ENCODE measurements at places on chromosomes 7 and 10.

DNA sequence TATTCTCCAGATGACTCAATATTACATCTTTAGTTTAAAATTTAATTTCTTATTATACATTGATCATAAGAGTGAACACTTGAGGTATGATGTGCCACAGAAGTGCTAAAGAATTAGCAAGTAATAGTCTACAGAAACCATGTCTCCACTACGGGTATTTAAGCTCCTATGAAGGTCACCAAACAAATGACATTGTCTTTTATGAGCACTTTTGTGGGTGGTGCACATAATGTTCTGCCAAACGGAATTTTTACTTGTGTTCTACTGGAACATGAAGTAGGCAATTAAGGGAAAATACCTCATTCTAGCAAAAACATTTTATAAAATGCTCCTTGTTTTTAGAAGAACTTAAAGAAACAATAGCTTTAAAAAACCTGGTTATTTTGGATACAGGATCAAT is 27.4 kb upstream of the CUBN start:
- no peaks in the 10 kb centered on the region for H3K27me3 ChIP-seq
- H3K4me1 ChIP-seq = 0 out of 3 replicates have a peak, but pooled peaks cover 5% of the 10 kb centered on the region
- DNase-seq = no peak
- no peak overlapping the region for H3K4me3 ChIP-seq
- no peaks in the 10 kb centered on the region for H3K36me3 ChIP-seq

- no peak overlapping the region for H3K27ac ChIP-seq
- H3K36me3 ChIP-seq = no peaks in the 10 kb centered on the region
- no peak for DNase-seq
- H3K27me3 ChIP-seq = peaks cover 94% of the 10 kb centered on the region
- no peaks in the 10 kb centered on the region for H3K4me1 ChIP-seq
- H3K4me3 ChIP-seq = no peak overlapping the region
Measured at GRCh38 chr7:159098811-159099655, 45.6 kb downstream of the VIPR2 start.

GRCh38 chr7:30411897-30412296 is 66.7 kb downstream of the NOD1 start:
- H3K27me3 ChIP-seq = no peaks in the 10 kb centered on the region
- H3K36me3 ChIP-seq = no peaks in the 10 kb centered on the region
- H3K27ac ChIP-seq = no peak overlapping the region

DNA sequence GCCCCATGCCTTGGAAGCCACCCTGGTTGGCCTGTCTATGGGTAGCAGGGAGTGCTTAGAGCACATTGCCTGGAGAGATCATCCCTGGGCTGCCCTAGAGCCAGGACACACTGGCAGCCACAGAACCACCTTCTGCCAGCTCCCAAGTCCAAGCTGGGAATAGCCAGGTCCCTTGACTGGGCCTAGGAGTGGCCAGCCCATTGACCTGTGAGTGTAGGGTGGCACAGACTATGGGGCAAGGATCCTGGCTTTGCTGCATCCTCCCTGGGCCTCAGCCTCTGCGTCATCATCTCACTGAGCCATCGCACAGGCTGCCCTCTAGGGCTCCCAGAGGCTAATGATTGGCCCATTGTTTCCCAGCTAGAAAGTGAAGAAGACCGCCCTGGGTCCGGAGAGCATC is 7.0 kb downstream of the AQP1 start:
- peaks cover 73% of the 10 kb centered on the region for H3K4me1 ChIP-seq
- no peaks in the 10 kb centered on the region for H3K36me3 ChIP-seq
- H3K27me3 ChIP-seq = no peaks in the 10 kb centered on the region
- H3K4me3 ChIP-seq = no peak overlapping the region
- no peak overlapping the region for H3K27ac ChIP-seq

DNA sequence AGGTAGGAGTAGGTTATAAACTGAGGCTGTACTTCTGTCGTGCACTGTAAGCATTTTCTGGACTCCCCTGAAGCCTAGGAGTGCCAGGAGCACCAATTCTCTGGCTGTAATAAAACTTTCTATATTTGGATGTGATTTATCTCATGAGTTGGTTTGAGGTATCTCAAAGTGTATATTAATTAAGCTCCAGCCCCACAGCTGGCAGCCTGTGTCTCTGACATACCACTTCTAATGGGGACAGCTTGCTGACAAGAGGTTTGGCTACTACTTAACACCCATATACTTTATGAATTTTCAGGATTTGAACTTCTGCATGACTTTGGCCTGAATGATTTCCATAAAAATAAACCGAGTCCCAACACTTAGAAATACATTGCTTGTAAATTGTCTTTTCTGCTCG is 35.2 kb downstream of the CFAP58 start:
- H3K27me3 ChIP-seq = peaks cover 5% of the 10 kb centered on the region
- H3K36me3 ChIP-seq = no peaks in the 10 kb centered on the region
- H3K27ac ChIP-seq = no peak overlapping the region
- 0 out of 3 replicates have a peak, but pooled peaks cover 3% of the 10 kb centered on the region for H3K4me1 ChIP-seq
- H3K4me3 ChIP-seq = no peak overlapping the region

DNA sequence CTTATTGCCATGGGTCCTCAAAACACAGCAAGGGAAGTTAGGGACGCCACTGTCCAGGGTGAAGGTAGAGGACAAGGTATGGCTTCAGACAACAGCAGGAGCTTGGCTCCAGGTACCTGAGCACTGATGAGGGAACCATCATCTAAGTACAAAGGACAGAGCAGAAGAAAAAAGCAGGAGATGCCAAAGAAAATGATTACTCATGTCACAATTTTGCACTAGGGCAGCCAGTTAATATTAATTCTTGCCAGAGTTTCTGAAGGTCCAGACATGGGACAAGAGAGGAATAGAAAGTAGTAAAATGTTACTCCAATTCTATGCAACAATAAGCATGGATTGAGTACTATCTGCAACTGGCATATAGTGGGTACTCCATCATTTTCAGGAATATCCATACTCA is 14.1 kb downstream of the PTN start:
- H3K27ac ChIP-seq = no peak overlapping the region
- no peak for DNase-seq
- H3K4me1 ChIP-seq = no peaks in the 10 kb centered on the region
- H3K27me3 ChIP-seq = no peaks in the 10 kb centered on the region
- H3K36me3 ChIP-seq = no peaks in the 10 kb centered on the region
- H3K4me3 ChIP-seq = no peak overlapping the region

GRCh38 chr10:67903581-67903980 is 19.1 kb downstream of the SIRT1 start:
- H3K4me3 ChIP-seq = no peak overlapping the region
- no peak for DNase-seq
- no peaks in the 10 kb centered on the region for H3K27me3 ChIP-seq
- no peaks in the 10 kb centered on the region for H3K4me1 ChIP-seq

- no peak overlapping the region for H3K4me3 ChIP-seq
- H3K36me3 ChIP-seq = peaks cover 88% of the 10 kb centered on the region
- no peaks in the 10 kb centered on the region for H3K4me1 ChIP-seq
- DNase-seq = no peak
Measured at GRCh38 chr7:130189343-130189742, 15.9 kb downstream of the TMEM209 start.

GRCh38 chr7:155800741-155801267 is 11.5 kb downstream of the SHH start:
- H3K36me3 ChIP-seq = no peaks in the 10 kb centered on the region
- H3K4me1 ChIP-seq = no peaks in the 10 kb centered on the region
- H3K4me3 ChIP-seq = no peak overlapping the region
- H3K27me3 ChIP-seq = peaks cover 40% of the 10 kb centered on the region

GRCh38 chr7:39375047-39375873 is 190.9 kb upstream of the YAE1 start:
- 0 out of 2 replicates have a peak, but pooled peaks cover 5% of the 10 kb centered on the region for H3K27me3 ChIP-seq
- DNase-seq = no peak
- H3K36me3 ChIP-seq = no peaks in the 10 kb centered on the region
- H3K27ac ChIP-seq = no peak overlapping the region
- H3K4me3 ChIP-seq = no peak overlapping the region

DNA sequence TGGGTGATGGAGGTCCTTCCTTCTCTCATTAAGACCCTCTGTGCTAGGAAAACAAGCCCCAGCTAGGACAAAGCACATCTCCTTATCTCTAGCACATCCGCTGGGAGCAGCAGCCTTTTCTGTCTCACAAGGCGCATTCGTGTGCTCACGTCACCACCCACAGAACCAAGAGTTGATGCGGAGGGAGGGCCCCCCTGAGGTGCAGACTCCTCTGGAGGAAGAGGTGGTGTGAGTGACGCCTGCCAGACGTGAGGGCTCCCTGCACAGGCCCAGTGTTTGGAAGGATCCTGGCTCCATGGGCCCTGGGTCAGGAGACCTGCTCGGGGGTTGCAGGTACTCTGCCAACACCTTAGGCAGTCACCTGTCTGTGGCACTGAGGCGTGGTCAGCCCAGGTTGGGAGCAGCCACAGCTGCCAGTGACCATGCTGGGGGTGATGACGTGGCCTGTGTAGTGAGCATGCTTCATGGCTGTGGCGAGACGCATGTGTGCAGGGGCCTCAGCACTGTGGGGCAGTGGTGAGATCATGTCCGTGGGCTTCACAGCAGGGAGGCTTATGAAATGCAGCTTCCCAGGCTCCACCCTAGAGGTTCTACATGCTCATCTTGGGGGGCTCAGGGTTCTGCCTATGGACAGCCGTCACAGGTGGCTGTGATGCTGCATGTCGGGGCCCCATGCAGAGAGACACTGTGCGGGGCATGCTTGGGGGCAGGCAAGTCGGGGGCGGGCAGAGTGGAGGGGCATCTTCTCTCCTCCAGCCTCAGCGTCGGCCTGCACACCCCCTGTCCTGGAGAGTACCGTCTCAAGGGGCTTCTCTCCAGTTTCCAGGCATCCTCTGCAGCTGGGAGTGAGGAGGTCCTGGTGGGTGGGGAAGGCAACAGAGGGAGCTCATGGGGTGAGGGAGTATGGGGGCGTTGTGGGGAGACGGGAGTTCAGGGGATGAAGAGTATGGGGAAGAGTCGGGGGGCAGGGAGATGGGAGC is 56.2 kb upstream of the DPYSL4 start:
- H3K36me3 ChIP-seq = no peaks in the 10 kb centered on the region
- H3K4me3 ChIP-seq = no peak overlapping the region
- no peak for DNase-seq
- H3K27me3 ChIP-seq = peaks cover 6% of the 10 kb centered on the region

Data from K562 (cell line).